ENCODE measurements at places on chromosomes 11 and 22.
A peak's percentile ranks its signal among the peaks of the same experiment; 100 is the strongest.

- no peak for DNase-seq
Measured at GRCh38 chr22:36027935-36028645, 534 bp downstream of the RBFOX2 start.

DNA sequence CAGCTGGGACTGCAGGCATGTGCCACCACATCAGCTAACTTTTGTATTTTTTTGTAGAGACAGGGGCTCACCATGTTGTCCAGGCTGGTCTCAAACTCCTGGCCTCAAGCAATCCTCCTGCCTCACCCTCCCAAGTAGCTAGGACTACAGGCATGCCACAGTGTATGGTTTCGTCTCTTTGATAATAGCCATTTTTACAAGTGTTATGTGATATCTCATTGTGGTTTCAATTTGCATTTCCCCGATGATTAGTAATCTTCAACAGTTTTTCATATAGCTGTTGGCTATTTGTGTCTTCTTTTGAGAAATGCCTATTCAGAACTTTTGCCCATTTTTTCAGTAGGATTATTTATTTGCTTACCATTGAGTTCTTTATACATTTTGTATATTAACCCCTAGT lies 9.0 kb upstream of the MTMR3 start:
- no peak for DNase-seq

DNA sequence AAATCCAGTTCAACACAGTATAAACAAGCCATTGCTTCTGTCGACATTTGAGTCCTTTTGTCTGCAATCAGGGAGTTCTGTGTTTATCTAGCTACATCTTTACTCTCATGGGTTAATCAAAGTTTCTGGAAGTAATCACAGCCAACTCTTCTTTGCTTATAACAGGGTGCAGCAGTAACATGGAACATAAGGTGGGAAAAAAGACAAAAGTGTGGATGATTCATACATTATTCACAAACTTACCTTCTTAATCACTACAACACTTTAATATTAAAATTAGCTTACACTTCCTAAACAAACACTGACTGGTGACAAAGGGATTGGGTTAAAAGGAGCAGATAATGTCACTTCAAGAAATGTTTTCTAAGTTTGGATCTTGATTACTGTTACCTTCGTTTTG lies 44.7 kb downstream of the SNX19 start:
- DNase-seq = no peak

DNA sequence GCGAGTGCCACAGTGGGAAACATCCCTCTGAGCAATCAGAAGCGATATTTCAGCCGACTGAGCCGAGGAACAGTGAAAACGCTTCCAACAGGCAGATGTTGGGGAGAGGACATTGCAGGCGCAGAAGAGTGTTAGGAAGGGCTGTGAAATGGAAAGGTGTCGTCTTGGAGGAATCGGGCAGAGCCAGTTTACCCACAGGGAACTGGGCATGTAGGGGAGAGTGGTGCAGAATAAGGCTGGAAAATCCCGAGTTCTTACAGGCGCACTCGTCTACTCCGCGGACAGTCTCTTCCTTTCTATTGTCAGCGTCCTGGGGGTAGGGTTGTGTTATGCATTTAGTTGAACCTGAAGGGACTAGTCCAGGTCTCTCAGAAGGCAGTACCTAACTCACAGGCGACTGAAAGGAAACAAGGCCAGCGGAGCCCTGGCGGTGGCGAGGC lies 1.1 kb upstream of the APLP2 start:
- no peak for DNase-seq

DNA sequence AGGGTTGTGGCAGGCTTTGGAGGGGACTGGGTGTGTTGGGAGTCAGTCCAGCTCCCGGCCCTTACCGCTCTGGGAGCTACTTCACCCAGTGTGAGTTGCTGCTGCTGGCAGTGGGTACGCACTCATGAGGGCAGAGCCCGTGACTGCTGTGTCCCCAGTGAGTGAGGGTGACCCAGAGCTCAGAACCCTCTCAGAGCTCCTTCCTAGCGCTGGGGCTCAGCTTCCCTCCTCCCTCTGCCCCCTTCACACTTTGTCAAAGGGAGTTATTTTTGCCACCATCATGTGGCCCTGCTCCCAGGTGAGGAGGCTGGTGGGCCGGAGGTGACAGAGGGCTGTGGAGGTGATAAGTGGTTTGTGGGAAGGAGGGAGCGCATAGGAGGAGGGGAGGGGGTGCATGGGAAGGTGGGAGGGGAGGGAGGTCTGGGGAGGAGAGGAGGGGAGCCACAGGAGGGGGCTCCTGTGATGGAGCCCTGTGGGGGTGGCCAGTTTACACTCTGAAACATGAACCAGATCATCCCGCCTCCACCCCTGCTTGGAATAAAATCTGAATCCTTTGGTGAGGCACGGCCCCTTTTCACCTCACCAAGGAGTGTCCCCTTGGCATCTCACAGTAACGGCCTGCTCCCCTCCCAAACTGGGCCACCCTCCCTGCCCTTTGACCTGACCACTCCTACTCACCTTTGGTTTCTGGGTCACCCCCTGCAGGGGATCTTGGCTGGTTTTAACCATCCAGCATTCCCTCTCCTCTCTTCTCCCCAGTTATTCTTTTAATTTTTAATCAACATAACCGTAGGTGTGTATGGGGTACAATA lies 9.9 kb downstream of the NDUFV1 start:
- no peak for DNase-seq

DNA sequence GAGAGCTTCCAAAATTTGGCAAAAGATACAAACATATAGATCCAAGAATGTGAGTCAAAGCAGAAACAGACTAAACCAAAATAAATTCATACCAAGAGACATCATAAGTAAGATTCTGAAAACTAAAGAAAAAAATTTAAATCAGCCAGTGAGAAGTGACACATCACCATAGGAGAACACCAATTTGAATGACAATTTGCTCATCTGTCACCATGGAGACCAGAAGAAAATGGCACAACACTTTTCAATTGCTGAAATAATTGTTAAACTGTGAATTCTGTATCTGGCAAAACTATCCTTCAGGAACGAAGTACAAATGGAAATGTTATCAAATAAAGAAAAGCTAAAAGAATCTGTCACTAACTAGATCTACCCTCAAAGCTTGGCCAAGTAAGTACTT lies 864.3 kb downstream of the BRD1 start:
- DNase-seq = no peak

- no peak for DNase-seq
Measured at GRCh38 chr11:72657411-72658100, 16.7 kb downstream of the PDE2A start.

- no peak for DNase-seq
Measured at GRCh38 chr11:10762185-10762584, 11.1 kb downstream of the CTR9 start.

GRCh38 chr22:22099194-22099486 lies 116.6 kb upstream of the TOP3B start:
- DNase-seq = no peak

DNA sequence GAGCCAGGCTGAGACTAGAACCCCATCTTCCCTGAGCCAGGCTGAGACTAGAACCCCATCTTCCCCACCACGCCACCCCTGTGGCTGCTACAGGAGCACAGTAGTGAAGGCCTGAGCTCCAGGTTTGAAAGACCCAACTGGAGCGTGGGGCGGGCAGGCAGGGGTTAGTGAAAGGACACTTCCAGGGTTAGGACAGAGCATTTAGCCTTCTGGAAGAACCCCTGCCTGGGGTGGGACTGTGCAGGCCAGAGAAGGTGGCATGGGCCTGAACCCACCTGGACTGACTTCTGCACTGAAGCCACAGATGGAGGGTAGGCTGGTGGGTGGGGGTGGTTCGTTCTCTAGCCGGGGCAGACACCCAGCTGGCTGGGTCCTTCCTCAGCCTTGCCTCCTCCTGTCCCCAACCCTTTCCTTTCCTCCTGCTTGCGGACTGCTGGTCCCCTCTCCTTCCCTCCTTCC lies 24.1 kb downstream of the SUN2 start:
- DNase-seq = no peak

- DNase-seq = no peak
Measured at GRCh38 chr11:87019613-87020271, 18.0 kb upstream of the TMEM135 start.

DNA sequence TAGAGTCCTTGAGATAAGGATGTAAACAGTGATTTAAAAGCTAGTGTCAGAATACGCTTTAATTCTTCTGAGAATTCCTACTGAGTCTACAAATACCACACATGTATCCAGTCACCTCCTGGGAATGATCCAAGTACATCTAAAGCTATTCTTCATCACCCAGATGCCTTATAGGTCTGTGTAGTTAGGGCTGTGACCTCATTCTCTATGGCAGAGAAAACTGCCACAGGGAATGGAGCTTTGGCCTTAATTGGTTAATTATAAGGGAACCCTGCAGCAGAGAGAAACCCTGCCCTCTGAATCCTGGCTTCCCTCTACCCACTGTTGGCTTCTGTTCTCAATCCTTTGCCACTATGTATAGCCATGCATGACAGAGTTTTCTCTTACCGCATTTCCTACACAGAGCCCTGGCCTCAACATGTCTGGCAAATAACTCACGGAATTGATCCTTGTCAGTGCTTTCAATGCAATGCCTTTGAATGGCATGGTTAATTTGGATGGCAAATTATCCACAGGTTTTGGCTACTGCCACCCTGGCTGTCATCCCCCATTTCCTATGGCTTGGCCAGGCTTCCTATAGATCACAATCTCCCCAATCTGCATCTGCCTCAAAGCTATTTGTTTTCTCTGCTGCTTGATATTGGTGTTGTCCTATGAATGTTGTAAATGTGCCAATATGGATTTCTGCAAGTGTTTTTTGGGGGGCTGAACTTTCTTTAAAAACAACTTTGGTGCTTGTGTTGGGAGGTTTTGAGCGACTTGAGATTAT lies 2.9 kb downstream of the DIXDC1 start:
- peak; percentile 69 for DNase-seq

DNA sequence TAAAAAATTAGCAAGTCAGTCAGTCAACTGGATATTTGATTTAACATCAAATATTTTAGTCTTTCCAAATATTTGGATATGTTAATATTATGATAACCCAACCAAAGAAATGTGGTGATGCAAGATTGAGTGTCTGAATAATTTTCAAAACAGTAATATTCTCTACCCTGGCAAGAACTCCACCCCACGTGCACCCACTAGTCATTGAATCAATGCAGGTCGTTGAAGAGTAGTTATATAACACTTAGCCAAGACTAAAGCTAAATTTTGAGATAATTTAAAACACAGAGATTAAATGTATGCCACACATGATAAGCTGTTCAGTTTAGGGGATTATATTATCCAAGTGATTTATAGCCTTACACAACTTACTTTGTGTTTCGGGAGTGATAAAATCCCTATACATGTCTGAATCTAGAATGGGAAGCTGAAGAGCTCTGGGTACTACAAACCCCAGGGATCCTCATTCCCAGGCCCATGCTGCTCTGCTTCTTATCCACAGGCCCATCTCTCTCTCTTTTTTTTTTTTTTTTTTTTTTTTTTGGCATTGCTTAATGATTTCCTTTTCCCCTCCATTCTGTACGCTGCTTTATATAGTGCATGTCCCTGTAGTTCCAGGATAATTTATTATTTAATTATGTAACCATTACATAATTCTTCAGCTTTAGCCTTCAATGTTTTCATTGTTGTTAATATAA lies 392.9 kb downstream of the NTM start:
- no peak for DNase-seq

DNA sequence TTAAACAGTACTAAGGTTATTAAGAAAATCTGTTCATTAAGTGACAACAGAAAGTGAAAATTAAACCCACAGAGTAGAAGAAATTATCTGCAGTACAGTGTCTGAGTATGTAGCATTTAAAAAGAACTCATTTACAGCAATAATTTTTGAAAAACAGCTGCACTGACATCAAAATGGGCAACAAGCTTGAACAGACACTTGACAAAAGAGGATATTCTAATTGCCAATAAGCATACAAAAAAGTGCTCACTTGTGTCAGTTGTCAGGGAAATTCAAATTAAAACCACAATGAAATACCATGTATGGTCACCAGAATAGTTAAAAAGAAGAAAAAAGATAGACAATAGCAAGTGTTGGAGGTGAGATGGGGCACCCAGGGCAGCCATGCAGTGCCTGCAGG lies 93.3 kb upstream of the LINC01488 start:
- no peak for DNase-seq

DNA sequence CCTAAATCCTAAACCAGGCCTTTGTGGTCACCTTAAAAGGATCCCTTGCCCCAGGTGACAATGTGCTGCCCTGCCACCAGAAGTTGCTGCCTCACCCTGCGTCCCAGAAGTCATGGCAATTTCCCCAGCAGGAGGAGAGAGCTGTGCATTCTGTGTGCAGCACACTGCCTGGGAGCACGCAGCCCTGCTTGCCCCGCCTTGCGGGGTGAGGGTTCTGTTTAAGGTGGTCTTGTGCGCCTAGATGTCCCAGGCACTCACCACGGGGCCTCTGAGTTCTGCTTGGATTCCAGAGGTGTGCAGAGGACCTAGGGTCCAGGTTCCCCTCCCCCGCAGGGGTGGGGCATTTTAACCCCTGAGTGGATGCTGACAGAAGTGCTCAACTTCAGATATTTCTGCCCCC lies 95.0 kb downstream of the GRAMD1B start:
- DNase-seq = no peak

DNA sequence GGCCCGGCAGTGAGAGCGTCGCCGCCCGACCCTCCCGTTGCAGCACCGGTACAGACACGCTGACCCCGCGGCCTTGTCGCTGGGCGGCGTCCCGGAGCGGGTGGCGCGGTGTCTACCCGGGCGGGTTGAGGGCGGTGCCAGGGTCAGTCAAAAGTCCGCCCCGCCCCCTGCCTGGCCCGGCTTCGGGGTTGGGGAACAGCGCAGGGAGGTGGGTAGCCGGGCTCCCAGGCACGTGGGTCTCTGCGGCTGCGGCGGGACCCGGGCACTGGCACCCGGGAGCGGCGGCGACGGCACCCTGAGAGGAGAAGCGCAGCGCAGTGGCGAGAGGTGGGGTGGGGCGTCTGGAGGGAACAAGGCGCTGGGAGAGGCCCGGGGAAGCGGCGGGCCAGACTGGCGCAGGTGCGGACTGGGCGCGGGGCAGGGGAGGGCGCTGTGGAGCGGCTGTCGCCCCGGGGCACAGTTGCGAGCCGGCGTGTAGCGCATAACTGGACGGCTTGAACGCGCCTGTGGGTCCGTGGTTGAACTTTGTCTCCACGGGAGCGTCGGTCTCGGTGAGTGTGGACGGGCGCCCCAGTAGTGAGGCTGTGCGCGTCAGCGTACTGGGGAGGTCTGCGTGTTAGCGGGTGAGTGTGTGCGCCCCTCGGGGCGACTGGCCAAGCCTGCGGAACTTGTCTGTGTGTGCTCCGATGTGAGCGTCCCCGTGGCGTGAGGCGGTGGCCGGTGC lies at the start of gene P2RY2:
Gene P2RY2 (plus strand): TSS at position 176 of the 724 bp plus-strand sequence. CDS start 15,879 bp downstream, outside the sequence.
- DNase-seq = no peak

Data from AG04449 (cell line).